Pancreas (tissue), 10 donors: ENCODE measurements at places on chromosomes 3 and 15. TPM values are rescaled to one million over a fixed set of nuclear protein-coding genes. Genes with fewer than 3 reads are reported as not detected.

GABRR3 gene
- total RNA-seq = not detected

FAM107A gene
- 6.8 TPM for total RNA-seq

SLC27A2 gene
- total RNA-seq = 3.3 TPM

IL20RB gene
- total RNA-seq = 0.31 TPM

- DNase-seq = no peak
These were observed 24.5 kb upstream of the DENND6A start for GRCh38 chr3:57717205-57717868.

DNA sequence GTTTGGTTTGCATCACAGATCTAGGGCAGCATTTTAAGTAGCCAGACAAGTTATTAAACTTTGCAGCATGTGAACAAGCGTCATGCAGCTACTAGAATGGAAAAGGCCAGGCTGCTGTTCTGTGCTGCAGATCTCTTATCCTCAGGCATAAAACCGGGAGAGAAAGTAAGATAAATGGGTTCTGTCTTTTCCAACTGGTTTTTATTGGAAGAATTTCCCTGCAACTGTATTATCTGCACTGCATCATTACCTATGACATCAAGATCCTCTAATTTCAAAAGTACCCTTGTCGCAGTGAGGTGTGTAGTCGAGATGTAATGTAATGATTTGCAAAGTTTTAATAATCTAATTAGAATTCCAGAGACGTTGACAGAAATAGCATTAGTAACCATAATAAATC, 240.3 kb downstream of the FEZF2 start:
- DNase-seq = no peak

DNA sequence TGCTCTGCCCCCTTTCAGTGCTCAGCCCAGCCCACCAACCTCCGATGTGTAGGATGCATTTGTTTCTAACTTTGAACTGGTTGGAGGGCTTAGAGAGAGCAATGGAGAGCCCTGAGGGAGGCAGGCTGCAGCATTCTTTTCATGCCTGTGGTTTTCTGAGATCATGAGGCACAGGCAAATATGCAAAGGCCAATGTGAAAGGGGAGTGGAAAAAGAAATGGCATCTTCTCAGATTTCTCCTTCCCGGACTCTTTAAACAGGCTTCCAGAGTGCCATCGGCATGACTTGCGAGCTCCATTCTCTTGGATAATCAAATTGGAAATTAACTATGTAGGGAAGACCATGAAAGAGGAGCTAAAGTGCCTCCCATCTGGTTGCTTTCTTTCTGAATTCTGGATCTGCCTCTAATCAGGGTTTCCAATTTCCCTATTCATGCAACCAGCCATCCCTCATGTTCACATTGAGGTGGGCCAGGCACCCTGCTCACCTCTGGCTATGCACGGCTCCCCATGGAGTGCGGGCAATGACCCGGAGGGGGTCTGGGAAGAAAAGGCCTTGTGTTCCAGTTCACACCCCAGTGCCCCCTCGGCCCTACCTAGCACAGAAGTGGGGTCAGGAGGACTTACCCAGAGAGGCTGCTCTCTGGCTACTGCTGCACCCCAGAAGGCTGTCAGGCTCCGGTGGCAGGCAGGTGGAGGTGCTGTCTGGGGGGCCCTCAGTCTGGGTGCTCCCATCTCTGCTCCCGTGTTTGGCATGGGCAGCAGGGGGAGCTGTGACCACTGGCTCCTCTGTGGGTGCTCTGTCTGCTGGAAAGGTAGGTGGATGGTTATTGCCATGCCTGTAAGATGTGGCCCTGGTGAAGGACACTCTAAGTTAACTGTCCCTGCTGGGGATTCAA, 16.1 kb downstream of the AMOTL2 start:
- DNase-seq = no peak

- DNase-seq = no peak
These were observed 2.9 kb downstream of the MCTP2 start for GRCh38 chr15:94234300-94234699.

GRCh38 chr3:154792828-154793227, 287.3 kb upstream of the MME start:
- DNase-seq = no peak

- DNase-seq = no peak
These were observed 516.7 kb upstream of the CFAP20DC start for GRCh38 chr3:59566481-59566975.
